Activated CD4-positive, alpha-beta T cell treated with anti-CD3 and anti-CD28 coated beads, Interleukin-2, amount 50 U/mL, for 1 hour (primary cell): ENCODE measurements at places on chromosomes 2 and 18.

DNA sequence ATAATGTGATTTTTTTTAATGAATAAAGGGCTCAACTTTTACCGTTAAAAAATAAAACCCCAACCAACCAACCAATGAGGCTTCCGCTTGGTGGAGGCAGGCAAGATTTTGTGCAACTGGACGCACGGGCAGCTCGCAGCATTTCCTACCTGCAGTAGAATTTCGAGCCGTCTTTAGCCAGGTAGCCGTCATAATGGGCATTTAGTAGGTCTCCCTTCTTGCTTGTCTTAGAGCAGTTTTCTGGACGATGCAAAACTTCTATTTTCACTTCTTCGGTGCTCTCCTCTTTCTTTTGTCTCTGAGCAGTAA, 316 bp downstream of the FKBP7 start:
- no peak for DNase-seq

DNA sequence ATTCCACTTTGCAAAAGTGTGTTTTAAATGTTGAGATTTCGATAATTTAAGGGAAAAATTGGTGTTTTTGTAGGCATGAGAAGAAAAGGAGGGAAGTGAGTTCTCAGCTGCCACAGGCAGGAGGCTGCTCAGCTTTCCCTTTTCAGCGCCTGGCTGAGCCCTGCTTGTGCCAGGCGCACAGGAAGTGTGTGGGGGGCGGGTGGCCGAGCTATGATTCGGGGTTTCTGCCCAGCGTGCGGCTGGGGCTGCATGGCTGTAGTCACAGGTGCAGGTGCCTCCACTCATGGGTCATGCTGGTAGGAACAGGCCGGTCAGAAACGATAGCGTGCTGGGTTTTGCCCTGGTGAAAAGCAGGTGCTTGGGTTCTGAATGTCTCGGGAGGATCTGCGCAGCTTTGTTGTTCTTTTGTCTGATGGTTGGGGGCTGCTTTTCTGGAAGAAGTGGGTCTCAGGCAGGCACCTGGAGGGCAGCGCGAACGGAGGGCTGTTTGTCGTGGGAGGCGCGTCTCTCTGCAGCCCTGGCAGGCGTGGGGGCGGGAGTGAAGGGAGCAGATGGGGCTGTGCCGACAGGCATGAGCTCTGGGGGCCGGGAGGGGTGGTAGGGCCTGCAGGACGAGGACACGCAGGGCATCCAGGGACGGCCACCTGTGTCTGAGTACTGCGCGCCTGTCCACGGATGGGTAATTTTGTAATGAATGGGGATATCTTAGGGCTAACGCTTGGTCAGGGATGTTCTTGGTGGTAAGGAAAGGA, 2.1 kb downstream of the KCNG2 start:
- DNase-seq = no peak

DNA sequence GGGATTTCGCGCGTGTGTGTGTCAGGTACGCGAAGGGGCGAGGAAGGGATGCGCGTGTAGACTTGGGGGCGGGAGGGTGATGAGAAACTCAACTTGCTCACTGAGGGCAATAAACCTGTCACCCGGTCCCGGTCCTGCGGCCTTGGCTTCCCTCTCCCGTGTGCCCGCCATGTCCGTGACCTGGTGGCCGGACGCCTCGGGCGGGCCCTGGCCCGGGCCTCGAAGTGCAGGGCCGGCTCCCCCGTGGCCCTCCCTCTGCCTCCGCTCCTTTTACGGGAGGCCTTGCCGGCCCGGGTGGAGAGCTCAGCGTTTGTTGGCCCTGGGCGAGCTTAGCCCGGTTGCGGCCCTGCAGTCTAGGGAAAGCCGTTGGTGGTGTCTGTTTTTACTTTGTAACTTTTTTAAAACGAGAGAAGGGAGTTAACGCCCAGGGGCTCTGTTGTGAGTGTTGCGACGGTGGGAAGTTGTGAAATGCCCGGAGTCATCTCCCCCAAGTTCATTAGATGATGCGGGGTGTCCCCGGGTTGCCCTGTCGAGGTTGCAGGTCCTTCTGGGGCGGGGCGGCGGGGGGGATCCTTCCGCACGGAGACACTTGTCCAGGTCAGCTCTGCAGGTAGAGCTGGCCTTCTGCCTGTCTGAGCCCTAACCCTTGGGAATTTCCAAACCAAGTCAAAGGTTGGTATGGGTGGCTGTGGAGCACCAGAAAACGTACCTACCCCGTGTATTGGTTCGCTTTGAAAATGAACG, 883 bp downstream of the SMCHD1 start:
- DNase-seq = peak; percentile 37

- DNase-seq = no peak
Measured at GRCh38 chr2:57880446-57880845, 166.2 kb upstream of the VRK2 start.

DNA sequence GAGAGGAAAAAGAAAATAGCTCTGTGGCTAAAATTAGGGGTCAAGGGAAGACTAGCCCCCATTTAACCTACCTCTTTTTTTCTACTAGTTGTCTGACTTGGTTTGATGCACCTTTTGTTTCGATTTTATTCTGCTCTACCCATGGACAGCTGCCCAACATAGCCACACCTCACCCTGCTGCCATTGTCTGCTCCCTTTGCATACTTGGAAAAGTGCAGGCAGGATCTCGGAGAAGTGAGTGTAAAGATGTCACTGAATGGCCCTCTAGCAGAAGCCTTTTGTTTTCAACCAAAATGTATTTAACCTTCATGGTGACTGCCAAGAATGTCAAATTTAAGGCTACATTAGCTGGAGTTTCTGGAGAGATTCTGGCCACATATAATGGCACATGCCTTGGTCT, 62.9 kb downstream of the SETBP1 start:
- DNase-seq = no peak

GRCh38 chr2:167471332-167471731, 583.1 kb downstream of the XIRP2 start:
- DNase-seq = no peak

DNA sequence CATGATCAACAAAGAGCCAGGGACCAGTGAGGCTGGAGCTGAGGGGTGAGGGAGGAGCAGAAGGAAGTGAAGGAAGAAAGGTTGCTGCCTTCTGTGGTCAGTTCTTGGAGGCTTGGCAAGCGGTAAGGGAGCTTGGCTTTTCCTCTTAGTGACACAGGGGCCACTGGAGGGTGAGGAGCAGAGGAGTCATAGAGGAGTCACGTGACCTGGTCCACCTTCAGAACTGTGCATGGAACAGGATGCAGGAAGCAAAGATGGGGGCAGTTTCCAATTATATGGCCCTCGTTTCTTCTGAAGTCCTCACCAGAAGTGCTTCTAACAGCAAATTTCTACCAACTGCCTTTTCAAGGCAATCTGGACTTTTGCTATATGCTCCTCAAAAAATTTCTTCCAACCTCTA, 326.9 kb upstream of the SMIM21 start:
- no peak for DNase-seq

GRCh38 chr2:148876595-148877402, 1.8 kb downstream of the KIF5C start:
- peak; percentile 43 for DNase-seq

- no peak for DNase-seq
Measured at GRCh38 chr2:235270956-235271355, 222.9 kb upstream of the AGAP1 start.

DNA sequence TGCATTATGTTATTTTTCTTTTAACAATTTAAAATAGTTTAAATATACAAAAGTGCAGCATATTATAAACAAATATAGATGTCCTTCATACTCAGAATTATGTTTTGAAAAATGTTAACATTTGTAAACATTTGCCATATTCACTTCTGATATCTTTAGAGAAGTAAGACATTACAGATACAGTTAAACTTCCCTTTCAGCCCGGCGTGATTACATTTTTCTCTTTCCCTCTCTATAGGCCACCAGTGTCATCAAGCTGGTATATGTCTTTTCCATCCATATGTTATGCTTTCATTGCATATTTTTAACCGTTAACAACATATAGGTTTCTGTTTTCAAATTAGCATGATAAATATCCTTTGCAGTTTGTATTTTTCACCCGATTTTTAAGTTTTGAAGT, 27.1 kb downstream of the TTC39C start:
- DNase-seq = no peak

DNA sequence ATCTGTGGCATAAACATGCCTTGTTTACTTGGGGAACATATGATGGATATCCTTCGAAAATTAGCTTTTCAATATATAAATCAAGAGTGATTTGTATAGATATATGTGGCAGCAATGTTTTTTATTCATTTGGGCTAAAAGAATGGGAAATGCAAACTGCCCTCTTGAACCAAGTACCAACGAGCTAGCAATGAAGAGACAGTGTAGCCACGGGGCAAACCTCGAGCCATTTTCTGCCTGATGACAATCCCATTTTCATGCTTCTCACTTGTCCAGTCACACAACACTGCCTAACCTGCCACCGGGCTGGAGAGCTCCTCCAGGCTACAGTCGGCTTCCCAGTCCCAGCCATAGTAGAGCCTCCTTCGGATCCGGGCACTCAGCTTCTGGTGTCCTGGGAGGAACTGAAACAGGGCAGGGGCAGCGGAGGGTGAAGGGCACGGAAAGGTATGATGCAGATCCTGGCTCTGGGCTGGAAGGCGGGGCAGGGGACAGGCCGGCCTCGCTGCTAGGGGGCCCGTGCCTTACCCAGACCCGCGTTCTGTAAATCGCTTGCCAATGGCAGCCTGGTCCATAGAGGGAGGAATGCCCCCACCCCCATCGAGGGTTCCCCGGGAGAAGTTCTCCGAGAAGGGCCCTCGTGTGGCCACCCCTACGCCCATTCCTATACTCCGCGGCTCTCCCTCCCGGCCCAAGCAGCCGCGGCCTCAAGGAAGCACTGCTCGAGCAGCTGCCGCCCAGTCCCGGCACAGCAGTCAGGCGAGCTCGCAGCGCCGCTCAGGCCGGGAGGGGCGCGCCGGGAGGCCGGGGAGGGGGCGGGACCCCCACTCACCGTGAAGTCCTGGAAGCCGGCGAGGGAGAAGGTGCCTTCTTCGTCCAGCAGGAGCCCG, 552 bp downstream of the CNPPD1 start:
- DNase-seq = peak; percentile 26

- DNase-seq = no peak
Measured at GRCh38 chr18:56831988-56832387, 180.8 kb downstream of the WDR7 start.

DNA sequence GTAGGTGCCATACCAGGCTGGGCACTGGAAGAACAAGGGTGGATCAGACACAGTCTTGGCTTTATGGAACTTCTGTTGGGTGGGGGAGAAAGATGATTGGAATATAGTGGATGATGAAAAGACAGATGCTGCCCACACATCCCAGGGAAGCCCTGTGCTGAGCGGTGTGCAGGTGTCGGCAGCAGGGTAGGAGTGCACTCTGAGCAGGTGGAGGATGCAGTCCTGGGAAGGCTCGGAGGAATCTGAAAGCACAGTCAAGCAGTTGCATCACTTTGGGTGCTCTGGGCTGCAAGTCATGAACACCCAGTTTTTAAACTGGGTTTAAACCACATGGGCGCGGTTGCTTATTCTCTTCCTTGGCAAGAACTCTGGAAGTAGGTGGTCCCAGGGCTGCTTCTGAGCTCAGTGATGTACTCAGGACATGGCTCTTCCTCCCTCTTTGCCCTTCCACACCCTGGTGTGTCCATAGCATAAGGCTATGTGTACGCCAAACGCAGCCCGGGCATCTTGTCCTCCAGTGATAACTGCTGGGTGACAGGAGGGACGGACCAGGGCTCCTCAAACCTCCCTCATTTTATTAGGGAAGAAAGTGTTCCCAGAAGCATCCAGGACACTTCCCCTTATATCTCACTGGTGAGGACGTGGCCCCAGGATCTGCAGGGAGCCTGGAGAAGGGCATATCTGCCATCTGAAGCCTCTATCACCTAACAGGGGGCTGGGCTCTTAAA, 84.0 kb downstream of the SH3RF3 start:
- no peak for DNase-seq

- DNase-seq = no peak
Measured at GRCh38 chr2:26412091-26412673, 10.5 kb downstream of the DRC1 start.

- DNase-seq = no peak
Measured at GRCh38 chr2:30978044-30978443, 160.2 kb downstream of the GALNT14 start.

- DNase-seq = no peak
Measured at GRCh38 chr2:9634133-9634532, 3.3 kb upstream of the YWHAQ start.

DNA sequence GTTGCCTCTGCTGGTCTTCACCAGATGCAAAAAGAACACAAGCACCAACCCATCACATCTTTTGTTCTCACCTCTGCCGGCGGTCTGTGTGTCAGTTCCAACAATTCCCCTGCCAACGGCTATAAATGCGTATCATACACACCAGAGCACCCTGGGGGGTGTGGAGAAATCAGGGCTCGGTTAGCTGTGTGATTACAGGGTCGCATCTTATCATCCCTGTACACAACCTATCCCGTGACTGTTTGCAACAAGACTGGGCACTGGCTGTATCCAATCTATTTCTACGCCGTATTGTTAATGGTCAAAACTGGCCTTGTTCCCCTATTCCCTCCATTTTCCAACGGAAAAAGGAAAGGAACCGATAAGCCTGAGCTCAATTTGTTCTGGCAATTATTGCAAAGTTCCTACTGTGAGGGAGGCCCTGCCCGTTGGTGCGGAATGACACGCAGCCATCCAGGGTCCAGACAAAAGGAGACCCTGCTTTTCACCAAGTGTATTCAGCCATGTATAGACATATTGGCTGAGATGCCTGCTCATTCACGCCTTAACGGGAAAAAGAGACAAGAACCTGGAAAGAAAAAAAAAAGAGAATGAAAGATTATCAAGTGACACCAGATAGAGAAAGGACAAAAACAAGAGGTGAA, 136.9 kb downstream of the CDH20 start:
- DNase-seq = no peak

GRCh38 chr2:16728351-16729136, 62.9 kb upstream of the CYRIA start:
- DNase-seq = no peak

- DNase-seq = peak; percentile 75
Measured at GRCh38 chr2:237432484-237433092, 18.6 kb upstream of the COL6A3 start.

- no peak for DNase-seq
Measured at GRCh38 chr2:113216891-113217454, 43.2 kb downstream of the PSD4 start.

DNA sequence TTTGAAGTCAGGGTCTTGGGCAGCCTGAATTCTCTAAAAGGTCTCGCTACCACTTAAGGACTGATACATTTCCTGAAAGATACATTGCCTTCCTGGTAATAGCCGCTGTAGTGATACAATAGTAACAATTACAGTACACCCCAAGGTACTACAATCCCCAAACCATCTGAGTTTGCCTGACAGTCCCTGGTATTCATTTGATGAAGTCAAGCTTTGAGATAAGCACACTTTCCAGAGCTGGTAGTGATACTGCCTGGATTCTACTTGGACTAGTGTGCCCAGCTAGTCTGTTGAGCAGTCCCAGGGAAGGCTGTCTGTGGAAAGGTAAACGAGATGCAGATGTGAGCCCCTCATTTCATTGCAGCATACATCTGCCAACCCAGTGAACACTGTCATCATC, 24.4 kb upstream of the ITGB6 start:
- no peak for DNase-seq

GRCh38 chr2:137992039-137992646, 27.9 kb downstream of the HNMT start:
- DNase-seq = no peak
